Esophagus muscularis mucosa (tissue), 4 donors: ENCODE measurements at places on chromosomes 13 and 19. TPM values are rescaled to one million over a fixed set of nuclear protein-coding genes. Genes with fewer than 3 reads are reported as not detected.

The ZNF773 gene
- total RNA-seq, result 16.7 TPM

The ASF1B gene
- total RNA-seq, result 0.65 TPM

The BBC3 gene
- total RNA-seq, result 5.0 TPM

- H3K4me3 ChIP-seq, result no peak overlapping the region
- DNase-seq, result no peak
- H3K27me3 ChIP-seq, result no peaks in the 10 kb centered on the region
- H3K4me1 ChIP-seq, result no peaks in the 10 kb centered on the region
These were observed 125.4 kb upstream of the RFC3 start for GRCh38 chr13:33692531-33692930.

- no peaks in the 10 kb centered on the region for H3K27me3 ChIP-seq
- H3K4me3 ChIP-seq, result no peak overlapping the region
- H3K27ac ChIP-seq, result no peak overlapping the region
- H3K36me3 ChIP-seq, result peaks cover 36% of the 10 kb centered on the region
- DNase-seq, result no peak
These were observed 11.1 kb downstream of the ZNF181 start for GRCh38 chr19:34744896-34745690.

The ZNF541 gene
- not detected for total RNA-seq

GRCh38 chr19:33301144-33301899 lies 1.0 kb downstream of the CEBPA start:
- peak overlapping the region; percentile 89 for H3K27ac ChIP-seq
- no peaks in the 10 kb centered on the region for H3K27me3 ChIP-seq
- no peak for DNase-seq
- peaks cover 46% of the 10 kb centered on the region for H3K4me1 ChIP-seq

DNA sequence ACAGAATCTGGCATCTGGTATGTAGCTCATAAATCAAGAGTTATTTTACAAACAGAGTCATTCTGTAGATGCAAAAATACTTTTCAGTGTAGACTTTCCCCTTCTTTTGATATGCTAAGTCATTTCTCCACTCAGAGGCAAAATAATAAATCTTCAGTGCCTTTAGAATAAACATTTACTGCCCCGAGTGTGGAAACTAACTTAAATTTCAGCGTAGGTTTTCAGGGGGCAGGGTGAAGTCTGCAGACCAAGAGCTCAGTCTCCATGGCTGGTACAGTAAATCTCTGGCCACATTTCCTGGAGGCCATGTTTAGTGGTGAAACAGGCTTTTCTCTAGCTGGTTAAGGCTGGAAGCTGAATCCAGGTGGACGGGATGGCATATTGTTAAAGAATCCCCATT lies 13.1 kb upstream of the ADPRHL1 start:
- no peaks in the 10 kb centered on the region for H3K4me1 ChIP-seq
- H3K4me3 ChIP-seq, result no peak overlapping the region
- H3K27me3 ChIP-seq, result no peaks in the 10 kb centered on the region

GRCh38 chr13:91017669-91018053 lies 329.8 kb upstream of the MIR17HG start:
- H3K27ac ChIP-seq, result no peak overlapping the region
- H3K36me3 ChIP-seq, result no peaks in the 10 kb centered on the region
- no peaks in the 10 kb centered on the region for H3K27me3 ChIP-seq

DNA sequence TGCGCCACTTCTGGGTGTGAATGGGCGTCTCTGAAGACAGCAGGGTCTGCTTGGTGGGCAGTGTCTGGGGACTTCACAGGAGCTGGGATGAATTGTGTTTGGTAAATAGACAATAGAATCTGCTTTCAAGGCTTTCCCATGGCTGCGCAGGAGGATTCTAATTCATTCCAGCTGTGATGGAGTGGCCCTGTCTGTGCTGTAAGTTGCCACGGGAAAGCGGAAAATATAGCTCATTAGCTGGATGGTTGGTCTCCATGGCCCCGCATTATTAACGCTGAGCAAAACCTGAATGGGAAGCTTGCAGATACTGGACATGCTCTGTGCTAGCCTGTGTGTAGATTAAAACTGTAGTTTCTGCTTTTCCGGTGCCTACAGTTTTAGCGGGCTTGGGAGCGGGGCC lies 15.6 kb upstream of the C1QTNF9 start:
- H3K36me3 ChIP-seq, result peaks cover 63% of the 10 kb centered on the region
- no peak overlapping the region for H3K27ac ChIP-seq
- H3K4me1 ChIP-seq, result peaks cover 4% of the 10 kb centered on the region
- no peaks in the 10 kb centered on the region for H3K27me3 ChIP-seq
- no peak for DNase-seq

- H3K4me3 ChIP-seq, result no peak overlapping the region
- no peak for DNase-seq
- H3K4me1 ChIP-seq, result no peaks in the 10 kb centered on the region
- H3K27me3 ChIP-seq, result peaks cover 63% of the 10 kb centered on the region
- H3K36me3 ChIP-seq, result no peaks in the 10 kb centered on the region
These were observed 7.1 kb upstream of the KLK5 start for GRCh38 chr19:50959731-50960500.

The ATP4B gene
- total RNA-seq, result not detected
